GM12892 (cell line): ENCODE measurements at places on chromosomes 13 and 19.

DNA sequence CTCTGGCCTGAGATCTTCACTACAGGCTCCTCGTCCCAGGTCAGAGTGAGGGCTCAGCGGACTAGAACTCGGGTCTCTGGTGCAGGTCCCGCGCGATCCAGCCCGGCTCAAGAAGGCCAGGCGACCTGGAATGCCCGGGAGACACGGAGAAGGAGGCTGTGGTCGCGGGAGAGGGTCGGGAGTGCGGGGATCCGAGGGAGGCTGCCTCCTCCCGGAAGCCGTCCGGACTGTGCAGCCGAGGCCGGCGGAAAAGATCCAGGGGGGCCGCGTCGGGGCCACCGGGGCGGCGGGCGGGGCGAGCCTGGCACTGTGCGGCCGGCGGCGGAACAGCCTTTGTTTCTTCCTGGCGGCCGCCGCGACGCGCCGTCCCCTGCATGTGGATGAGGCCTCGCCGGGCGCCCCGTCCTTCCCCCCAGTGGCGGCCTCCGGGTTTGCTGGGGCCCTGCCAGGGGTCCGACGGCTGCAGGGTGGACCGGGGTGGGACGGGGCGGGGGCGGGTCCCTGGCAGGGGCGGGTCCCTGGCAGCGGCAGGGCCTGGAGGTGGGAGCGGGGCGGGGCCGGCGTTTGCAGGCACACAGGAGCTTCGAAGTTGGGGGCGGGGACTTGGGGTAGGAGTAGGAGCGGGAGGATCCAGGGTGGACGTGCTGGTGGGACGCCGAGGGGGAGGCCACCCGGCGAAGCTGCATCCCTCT, 1.0 kb upstream of the SLC7A10 start:
- no peak for DNase-seq

- no peak for DNase-seq
These were observed 5.3 kb upstream of the EPSTI1 start for GRCh38 chr13:42997381-42997780.

DNA sequence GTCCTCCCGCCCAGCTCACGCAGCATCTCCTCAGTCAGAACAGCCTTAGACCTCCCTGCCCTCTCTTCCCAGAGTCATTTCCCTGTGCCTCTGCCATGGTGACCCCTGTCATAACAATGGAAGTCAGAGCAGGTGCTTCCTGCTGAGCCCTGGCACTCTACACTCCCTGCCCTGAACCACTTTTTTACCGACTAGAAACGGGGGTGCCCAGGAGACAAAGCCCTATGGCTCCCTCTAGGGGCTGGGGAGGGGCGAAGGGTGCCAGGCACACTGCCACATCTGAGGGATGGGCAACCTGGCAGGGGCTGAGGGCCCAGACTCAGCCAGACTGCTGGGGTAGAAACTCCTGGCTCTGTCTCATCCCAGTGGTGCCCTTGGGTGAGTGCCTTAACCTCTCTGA, 16.4 kb downstream of the ZNF574 start:
- DNase-seq: no peak

DNA sequence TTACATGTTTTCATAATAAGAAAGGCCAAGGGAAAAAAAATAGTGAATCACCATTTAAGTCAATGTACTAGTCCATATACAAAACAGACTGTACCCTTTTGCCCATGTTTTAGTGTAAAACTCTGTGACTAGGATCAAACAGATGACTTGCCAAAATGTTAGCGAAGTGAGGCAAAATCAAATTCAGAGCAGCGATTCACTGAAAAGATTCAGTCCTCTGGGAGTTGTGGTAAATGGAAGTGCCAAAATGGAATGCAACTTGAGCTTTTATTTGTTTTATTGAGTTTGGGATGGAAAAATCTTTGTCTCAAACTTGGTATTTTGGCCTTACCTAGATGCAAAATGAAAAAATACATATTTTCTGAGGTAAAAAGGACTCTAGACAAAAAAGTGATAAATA, 9.1 kb downstream of the CDADC1 start:
- DNase-seq: no peak

- DNase-seq: no peak
These were observed 86.5 kb downstream of the TSHZ3 start for GRCh38 chr19:31262725-31263191.

DNA sequence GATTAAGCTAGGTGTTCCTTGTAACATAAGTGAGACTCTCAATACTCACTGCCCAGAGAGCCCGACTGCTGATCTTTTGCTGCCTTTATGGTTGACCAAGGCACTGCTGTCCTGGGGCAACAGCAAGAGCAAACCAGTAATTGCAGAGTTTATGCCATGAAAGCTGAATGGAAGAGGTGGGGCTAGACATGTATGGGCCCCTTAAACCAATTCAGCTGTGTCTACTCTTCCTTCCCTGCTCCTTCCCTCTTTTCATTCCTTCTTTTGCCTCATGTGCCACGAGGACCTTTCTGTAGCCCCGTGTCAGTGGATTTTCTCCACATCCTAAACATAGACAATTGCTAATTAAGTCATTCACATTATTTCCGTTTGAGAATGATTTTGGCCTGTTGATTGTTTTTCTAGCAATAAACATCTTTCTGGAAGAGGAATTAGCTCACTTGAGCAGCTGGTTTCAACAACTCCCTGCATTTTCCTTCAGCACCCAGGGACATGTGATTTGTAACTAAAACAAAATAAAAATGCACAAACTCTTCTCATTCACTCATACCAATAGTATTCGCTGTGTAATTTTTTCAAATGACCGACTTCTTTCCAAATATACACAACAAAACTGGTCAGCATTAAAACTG, 40.5 kb downstream of the RAP2A start:
- DNase-seq: no peak

GRCh38 chr13:99366075-99366987, 59.1 kb upstream of the GPR183 start:
- DNase-seq: no peak

GRCh38 chr13:110826861-110827672, 87.8 kb downstream of the ANKRD10 start:
- no peak for DNase-seq

DNA sequence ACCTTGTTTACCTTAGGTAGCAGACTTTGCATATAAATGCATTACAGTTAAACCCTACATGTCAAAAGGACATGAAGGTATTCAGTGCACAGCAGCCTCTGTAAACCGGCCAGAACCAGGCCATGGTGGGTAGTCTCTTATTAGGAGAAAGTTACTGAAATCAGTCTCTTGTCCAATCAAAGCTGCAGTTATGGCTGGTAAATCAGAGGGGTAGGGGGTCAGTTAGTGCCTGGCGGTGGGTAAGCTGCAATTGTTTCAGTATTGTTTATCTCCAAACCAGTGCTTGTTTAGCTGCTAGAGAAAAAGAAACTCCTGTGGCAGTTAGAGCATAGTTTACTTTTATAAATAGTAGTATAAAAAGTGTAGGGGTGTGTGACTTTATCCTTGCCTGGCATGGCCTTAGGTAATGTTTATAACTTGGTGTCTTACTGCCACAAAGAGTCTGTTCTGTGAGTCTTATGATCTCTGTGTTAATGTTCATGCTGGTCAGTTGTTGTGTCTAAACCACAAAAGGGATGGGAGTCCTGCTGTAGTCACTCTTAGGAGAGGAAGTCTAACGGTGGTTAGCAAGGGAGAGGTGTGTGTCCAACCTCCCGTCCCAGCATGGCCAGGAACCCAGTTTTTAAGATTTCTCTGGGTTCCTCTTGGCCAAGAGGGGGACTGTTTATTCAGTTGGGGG, 28.0 kb downstream of the CHST8 start:
- DNase-seq: no peak

- no peak for DNase-seq
These were observed 48.0 kb downstream of the LNX2 start for GRCh38 chr13:27572234-27572901.

- no peak for DNase-seq
These were observed 752.8 kb upstream of the MIR17HG start for GRCh38 chr13:90594681-90595080.

- no peak for DNase-seq
These were observed 5.7 kb downstream of the ZNF566 start for GRCh38 chr19:36483653-36484052.

DNA sequence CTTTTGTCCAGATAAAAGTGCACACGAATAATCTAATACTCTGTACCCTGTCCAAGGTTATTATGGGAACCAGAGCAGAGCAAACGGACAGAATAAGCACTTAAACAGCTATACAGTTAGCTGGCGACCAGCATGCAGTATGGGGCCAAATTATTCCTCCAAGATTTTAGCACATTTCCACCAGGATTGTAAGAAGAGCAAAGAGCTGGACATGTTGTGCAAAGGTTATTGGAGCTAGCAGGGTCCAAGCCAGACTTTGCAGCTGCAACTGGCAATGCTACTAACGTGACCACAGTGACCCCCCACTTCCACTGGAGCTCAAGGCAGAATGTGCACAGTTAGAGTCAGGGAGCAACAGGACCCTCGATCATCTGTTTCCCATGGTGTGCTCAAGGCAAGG, 89.9 kb downstream of the COL4A1 start:
- no peak for DNase-seq

DNA sequence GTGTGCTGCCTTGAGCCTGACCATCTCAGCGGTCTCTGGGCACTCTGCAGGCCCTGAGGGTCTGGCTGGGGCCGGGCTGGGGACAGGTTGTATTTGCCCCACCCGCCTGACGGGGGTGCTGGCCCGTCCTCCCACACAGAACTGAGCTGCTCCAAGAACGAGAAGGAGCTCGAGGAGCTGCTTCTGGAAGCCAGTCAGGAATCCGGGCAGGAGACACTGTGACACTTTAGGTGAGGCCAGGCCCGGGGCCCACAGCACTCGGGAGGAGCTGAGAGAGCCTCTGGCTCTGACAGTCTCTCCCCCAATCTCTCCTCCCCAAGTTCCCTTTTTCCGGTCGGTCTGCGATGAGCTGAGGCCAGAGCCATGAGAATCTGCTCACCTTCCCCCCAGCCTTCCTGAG, 14.5 kb downstream of the NKPD1 start:
- DNase-seq: peak; percentile 13

GRCh38 chr19:17965370-17966128, 1.4 kb upstream of the KCNN1 start:
- DNase-seq: no peak

- DNase-seq: no peak
These were observed 17.1 kb downstream of the ARL11 start for GRCh38 chr13:49645451-49645850.

- no peak for DNase-seq
These were observed 20.6 kb downstream of the PPP1R37 start for GRCh38 chr19:45113628-45114027.

- DNase-seq: no peak
These were observed 1446.1 kb downstream of the SLITRK1 start for GRCh38 chr13:82436099-82436585.

DNA sequence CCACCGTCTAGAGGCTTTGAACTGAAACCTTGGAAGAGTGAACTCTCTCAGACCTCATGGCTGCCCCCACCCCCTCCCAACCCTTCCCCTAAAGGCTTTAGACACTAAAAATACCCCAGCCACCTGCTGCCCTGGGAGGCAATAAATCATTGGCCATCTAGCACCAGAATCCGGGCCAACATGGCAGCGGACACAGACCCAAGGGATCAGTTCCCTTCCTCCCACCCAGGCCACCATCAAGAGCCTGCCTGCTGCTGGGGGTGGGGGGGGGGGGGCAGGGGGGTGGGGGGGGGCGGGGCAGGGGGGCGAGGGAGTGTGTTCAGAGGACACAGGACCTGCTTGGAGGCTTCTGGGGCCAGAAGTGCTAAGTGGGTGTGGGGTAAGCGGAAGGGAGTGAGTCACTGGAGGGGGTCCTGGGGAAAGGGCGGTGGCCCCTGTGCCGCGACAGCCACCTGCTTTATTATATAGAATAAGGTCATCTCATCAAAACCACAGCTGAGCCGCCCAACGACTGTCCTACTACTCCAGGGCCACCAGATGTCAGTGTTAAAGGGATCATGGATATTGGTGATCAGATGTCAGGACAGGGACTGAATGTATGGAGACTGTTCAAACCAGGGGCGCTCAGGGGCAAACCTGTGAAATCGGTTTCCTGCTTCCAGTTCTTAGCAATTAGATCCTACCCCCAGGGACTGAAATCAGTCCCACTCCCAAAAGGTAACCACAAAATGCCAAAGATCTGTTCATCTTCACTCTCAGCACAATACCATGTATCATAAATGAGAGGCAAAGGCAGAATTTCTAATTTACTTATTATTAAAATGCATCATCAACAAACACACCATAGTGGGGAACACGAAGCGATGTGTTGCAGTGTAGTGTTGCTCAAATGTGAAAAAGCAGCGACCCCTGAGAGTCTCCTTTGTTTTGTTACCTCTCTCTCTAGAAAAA, 24.3 kb downstream of the ARL11 start:
- DNase-seq: no peak

DNA sequence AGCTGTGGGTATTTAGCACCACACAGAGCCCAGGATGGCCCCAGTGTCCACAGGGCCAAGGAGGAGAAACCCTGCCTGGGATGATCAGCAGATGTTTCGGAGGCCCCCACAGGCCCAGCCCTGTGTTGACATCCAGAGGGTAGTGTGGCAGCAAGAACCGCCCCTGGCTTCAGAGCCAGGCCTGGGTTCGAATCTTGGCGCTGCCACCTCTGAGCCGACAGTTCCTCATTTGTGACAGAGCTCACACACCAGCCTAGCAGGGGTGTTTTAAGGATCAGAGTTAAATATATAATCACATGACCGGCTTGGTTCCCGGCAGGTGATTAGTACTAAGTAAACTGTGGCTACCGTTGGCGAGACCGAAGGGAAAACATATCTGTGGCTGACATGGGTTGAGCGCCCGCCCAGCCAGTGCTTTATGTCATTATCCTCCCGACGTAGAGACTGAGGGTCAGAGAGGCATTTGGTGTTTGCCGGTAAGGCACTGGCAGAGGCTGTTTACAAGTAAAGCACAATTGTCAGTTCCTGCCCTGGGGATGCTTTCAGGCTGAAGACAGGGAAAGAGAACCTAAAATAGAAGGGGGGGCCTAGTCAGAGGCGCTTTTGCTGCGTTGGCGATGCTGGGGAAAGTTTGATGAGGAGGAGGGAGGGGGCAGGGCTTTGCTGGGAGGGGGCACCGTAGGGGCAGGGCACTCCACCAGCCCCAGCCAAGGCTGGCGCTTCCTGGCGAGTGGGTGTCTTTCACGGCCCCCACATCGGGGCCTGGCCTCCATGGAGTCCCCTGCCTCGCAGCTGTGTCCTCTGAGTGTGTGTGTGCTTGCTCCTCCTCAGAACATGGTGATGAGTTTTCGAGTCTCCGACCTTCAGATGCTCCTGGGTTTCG, 4.8 kb downstream of the PIAS4 start:
- DNase-seq: no peak

GRCh38 chr19:7533281-7533885, 2.1 kb upstream of the PNPLA6 start:
- DNase-seq: no peak

- DNase-seq: no peak
These were observed 55.1 kb upstream of the STARD13 start for GRCh38 chr13:33340631-33341030.
